Thyroid gland (tissue), 4 donors: ENCODE measurements at places on chromosomes 6 and 20.

DNA sequence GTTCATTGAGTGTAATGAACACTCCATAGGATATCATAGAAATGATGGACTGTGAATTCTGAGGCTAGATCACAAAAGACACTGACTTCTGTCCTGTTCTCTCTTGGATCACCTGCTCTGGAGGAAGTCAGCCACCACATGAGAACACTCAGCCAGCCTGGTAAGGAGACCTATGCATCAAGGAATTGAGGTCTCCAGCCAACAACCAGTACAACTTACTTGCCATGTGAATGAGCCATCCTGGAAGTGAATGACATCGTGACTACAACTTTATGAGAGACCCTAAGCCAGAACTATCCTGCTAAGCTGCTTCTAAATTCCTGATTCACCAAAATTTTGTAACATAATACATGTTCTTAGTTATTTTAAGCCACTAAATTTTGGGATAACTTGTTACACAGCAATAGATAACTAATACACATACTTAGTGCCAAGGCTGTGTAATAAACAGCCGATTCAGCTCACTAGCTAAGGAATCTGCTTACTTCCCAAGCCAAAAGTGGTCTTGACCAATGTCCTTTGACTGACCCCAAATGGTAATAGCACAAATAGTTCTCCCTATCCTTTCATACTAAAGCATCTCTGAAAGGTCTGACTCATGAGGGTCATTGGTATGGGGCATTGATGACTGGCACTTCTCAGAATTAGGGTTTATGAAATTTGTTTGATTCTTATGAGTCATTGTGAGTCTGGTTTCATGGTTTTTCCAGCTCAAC lies 6.9 kb upstream of the CTNNBL1 start:
- no peak for DNase-seq

DNA sequence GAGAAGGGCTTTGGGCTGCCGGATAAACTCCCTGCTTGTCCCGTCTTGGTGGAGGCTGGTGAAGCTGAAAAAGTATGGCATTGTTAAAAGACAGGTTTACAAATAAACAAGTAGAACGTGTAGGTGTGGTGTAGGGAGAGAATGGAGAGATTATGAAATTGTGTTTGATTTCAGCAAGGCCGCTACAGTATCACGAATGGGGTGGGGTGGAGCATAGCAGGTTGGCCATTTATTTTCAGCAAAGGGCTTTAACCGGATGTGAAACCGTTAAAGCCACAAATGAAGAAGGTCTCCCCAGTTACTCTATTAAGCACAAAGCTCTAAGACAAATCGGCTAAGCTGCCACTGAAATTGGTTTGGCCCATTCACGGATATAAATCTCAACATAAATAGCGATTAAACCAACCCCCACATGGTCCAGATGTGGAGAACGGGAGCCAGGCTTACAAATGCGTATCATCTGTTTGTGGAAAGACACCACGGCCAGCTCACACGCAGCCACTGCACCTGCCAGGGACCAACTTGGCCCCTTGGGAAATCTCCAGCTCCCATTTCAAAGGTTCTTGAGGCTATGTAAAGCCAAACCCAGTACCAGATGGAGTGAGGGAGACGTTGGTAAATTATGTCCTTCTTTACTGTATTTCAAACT lies 94.0 kb downstream of the ZMYND8 start:
- no peak for DNase-seq

DNA sequence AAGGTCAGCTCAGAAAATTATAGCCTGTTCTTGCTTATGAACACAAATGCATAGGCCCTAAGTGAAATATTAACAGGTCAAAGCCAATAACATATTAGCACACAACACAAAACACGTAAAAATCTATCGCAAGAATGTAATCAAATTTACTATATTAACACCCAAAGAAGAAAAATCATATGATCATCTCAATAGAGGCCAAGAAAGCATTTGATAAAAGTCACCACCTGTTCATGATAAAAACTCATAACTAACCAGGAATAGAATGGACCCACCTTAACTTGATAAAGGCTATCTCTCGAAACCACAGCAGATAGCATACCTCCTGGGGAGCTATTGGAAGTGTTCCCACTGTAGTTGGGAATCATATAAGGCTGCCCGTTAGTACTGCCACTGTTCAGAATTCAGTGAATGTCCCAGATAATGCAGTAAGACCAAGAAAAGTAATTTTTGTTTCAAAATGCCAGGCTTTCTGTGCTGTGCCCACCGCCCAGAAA lies 21.6 kb downstream of the POFUT1 start:
- DNase-seq: no peak

- no peak for DNase-seq
These were observed 5.1 kb downstream of the VNN1 start for GRCh38 chr6:132708771-132709170.

GRCh38 chr6:20633566-20634340 lies 99.5 kb downstream of the CDKAL1 start:
- no peak for DNase-seq

DNA sequence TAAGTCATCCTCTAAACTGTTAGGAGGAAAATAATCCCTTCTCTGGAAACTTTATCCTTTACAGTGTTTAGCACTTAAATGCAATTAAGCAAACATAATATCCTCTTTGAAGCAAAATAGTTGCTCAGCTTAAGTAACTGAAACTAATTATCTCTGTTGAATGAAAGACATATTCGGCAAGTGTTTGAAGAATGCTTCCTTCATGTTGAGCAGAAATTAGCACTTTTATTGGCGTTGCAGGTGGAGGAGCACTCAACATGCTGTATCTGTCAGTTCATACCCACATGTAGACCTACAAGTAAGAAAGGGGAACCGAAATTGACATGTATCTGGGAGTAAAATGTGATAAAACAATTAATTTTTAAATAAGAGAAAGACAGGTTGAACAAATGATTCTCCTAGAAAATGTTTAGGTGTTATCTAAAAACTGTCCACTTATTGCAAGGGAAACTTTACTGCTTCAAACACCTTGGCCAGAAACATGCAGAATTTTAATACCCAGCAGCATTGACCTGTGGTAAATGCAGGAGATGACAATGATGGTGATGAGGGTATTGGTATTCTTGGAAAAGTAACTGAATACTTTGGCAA lies 987.0 kb upstream of the MAP3K7 start:
- DNase-seq: no peak

GRCh38 chr20:54476169-54477009 lies 996 bp downstream of the DOK5 start:
- DNase-seq: no peak

- DNase-seq: no peak
These were observed 268.3 kb downstream of the HIVEP2 start for GRCh38 chr6:142676647-142677192.

DNA sequence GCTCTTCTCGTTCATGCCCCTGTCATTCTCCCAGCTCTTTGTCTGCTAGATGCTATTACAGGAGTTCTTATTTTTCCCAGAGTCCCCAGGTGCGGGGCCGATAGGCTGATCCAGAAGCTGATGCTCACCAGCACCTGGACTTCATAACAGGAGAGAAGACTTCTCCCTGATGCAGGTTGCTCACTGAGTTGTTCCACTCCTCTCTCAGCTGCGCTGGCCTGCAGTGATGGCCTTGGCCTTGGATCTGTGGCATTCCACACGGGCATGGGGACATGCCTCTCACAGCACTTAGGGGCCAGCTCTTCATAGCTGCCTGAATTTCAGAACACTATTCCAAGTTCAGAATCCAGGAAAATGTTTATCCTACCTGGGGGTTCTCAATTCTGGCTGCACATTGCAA lies 7.1 kb upstream of the TXNDC5 start:
- no peak for DNase-seq

DNA sequence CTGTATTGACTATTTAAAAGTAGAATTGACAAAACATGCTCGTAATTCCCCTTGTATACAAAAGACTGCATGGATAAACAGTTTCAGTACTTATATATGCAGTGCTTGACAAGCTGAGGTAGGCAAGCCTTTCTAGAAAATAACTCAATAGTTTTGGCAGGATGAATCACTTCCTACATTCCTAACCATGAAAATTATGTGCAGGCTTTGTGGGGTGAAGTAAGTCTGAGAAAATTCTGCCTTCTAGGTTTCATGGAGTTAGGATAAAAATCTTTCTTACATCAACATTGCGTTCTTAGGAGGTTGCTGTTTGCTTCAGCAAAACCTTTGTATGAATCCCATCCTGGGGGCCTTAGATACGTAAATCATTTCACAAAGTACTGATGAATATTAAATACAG lies 801.4 kb upstream of the EYS start:
- DNase-seq: no peak

DNA sequence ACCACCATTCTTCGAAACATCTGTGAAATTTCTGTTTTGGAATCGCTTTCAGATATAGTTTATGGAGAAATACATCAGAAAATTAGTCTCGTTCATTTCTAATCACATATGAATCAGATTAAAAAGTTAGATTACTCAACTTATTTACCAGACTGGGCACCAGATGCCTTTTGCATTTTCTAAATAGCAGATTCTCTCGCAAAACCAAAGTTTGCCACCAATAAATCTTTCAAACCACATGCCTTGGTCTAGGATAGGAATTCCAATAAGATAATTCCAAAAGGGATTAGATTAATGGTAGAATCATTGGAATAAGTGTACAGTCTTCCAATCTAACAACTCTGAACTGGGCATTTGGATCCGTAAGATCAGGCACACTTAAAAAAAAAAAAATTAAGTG lies 160.4 kb upstream of the TAB2 start:
- DNase-seq: no peak

DNA sequence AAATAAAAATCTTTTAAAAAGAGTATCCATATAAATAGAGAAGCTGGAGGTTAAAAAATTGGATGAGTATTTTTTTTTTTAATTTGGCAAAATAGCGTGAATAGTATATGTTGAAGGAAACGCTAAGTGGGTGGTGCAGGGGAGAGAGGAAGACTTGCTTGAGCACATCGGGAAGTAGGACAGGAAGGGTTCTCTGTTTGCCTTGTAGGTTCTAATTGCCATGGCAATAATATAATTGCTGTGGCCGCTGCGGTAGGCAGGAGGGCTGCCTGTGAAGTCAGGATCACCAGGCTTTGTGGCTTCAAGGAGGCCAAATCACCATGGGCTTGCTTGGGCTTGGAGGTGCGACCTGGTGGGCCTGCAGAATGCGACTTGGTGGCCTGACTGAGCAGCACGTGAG lies 35.1 kb downstream of the IGF2R start:
- DNase-seq: no peak

GRCh38 chr6:1049900-1050299 lies 262.0 kb upstream of the FOXQ1 start:
- no peak for DNase-seq
